ENCODE measurements at places on chromosomes 5 and 9.

DNA sequence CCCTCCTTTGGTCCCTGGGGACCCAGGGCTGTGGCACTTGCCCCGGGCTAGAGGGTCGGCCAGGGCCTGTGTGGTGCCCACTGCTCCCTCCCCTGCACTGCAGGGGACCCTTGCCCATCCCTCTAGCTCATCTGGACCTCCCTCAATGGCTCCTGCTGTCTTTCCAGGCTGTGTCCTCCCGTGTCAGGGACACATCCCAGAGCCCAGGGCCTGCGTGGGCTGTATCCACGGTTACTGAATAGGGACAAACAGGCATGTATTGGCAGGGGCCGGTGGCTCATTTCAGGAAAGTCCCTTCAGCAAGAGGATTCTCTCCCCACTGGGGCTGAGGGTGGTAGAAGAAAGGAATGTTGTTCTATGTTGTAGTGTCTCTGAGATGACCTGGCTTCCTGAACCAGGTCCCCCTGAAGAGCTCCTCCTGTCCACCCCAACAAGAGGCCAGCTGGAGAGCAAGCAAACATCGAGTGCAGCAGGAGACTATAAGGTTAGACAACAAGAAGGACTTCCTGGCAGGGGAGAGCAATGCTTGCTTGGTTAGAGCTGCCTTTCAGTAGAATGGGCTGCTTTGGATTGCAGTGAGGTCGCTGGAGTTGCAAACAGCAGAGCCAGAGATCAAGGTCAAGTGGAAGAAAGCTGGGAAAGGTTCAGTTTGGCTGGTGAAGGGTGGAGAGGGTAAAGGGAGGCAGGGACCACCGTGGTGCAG is 1.0 kb upstream of the CRB2 start:
- no peak for DNase-seq

- DNase-seq: no peak
Measured at GRCh38 chr5:1831257-1831656, 30.1 kb downstream of the NDUFS6 start.

DNA sequence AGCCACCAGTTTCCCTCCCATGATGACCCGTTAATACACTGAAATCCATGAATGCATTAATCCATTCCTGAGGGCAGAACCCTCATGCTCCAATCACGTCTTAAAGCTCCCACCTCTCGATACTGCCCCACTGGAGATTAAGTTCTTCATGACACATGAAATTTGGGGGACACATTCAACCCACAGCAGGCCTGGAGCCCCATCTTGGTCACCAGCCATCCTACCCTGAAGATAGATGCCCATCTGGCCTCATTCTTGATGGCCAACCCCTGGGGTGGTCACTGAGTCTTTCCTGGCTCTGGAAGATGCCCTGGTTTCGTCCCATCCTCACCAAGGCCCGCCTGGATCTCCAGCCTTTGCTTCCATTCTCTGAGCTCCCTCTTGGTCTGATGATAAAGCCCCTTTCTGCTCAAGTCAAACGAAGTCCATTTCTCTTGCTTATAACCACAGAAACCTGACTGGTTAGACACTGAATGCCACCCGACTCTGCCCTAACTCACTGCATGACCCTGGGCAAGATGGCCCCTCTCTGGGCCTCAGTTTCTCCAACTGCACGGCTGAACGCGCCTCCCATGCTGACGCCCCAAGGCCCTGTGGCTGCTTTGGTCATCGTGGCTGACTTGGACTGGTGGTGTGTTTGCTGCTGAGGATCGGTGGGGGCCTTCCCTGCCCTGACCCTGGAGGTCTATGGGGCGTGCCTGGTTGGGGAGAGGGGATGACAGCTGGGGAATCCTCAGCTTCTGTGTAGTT is 138.4 kb upstream of the IER5L start:
- no peak for DNase-seq

GRCh38 chr5:44546286-44546685 is 157.1 kb upstream of the FGF10 start:
- no peak for DNase-seq

GRCh38 chr5:180519098-180519497 is 24.9 kb downstream of the CNOT6 start:
- no peak for DNase-seq

DNA sequence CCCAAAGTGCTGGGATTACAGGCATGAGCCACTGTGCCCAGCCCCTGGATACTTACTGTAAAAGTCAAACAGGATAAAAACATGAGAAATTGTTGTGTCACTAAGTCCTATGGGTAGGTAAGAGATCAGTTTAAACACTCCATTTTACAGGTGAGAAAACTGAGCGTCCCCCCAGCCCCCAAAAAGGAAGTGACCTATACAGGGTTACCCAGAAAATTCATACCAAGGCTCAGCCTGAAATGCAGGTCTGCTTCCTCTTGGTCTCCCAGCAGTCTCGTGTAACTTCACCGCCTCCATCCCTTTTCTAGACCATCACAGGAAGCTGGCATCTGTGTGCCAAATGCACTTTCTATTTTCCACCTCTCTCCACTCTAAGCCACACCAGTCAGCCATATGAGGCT is 57.2 kb downstream of the TMOD1 start:
- no peak for DNase-seq

DNA sequence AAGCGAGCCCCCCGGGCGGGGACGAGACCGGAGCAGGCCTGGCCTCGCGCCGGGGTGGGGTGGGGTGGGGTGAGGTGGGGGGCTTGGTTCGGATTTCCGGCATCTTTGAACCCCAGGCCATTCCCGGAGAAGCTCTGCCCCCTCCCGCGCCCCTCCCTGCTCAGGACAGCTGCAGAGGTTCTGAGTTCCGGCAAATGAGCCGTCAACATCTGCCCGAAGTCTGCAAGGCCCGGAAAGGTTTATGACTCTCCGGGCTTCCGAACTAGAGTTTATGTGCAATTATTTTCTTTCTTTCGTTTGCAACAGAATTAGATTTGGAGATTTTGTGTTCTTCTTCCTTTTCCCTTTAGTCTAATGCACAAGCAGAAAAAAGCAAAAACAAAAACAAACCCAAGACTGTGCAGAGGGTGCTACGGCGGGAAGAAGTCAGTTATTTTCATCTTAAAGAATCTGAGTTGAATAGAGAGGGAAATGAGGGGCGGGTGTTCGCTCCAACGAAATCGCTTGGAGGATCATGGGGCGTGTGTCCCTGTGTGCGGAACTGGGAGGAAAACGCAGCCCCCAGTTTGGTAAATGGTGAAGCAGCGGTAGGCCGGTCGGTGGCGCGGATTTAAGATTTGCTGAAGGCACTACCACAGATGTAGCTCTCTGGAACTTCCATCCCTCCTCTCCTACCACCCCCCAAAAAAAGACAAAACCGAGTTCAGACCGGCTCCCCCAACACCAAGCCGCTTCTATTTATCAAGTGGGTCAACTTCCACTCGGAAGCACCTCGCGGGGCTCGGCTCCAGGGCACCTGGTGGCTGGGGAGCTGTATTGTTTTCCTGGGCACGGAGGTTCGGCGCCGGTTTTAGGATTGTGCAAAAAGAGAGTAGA is 4.8 kb downstream of the LHX2 start:
- DNase-seq: no peak

GRCh38 chr5:154962494-154962893 is 21.6 kb downstream of the MRPL22 start:
- DNase-seq: no peak

- no peak for DNase-seq
Measured at GRCh38 chr5:153237671-153238332, 252.7 kb upstream of the GRIA1 start.

All from right renal pelvis (tissue), 4 donors.